Panc1 (cell line): ENCODE measurements at places on chromosomes 5 and 9.

DNA sequence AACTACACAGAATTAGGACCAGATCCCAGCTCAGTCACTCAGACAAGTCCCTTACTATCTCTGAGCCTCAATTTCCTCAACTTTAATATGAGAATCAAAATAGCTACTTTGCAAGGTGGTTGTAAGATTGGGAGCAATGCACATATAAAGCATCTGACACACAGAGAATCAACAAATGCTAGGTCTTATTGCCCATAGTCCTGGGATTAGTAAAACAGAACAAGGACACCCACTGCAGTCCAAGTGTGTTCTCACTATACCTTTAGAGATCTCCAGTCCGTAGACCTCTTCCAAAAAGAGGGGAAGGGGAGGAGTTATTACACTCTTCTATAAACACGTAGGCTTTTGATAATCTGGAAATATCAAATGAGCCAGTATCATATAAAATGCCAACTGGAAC, 190.0 kb downstream of the CCDC192 start:
- no peak for DNase-seq

DNA sequence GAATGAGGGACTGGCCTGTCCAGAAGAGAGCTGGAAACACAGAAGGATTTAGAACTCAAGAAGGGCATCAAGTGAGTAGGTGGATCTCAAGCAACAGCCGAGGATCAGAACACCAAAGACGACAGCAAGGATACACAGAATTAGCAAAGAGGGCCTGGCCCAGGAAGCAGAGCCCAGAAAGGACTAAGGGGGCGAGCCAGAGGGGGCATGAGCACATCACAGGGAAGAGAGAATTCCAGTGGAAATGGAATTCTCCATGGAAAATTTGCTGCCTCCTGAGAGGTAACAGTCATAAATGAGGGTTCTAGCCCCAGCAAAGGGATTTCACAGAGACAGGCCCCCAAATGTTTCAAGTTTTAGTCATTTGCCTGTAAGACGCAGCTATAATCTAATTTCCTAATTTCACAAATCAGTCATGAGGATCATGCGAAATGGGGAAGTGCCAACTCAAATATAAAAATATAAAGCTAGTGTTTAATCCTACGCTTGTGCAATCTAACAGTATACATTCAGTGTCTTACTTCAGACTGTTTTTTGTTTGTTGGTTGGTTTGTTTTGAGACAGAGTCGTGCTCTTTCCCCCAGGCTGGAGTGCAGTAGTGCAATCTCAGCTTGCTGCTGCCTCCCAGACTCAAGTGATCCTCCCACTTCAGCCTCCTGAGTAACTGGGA, 46.7 kb downstream of the FNBP1 start:
- DNase-seq = no peak

- no peak for DNase-seq
Observed at GRCh38 chr9:93225417-93225816, 41.5 kb downstream of the WNK2 start.

- no peak for DNase-seq
Observed at GRCh38 chr9:17628624-17629023, 49.8 kb downstream of the SH3GL2 start.

GRCh38 chr5:77937015-77937908, 161.1 kb upstream of the TBCA start:
- no peak for DNase-seq

DNA sequence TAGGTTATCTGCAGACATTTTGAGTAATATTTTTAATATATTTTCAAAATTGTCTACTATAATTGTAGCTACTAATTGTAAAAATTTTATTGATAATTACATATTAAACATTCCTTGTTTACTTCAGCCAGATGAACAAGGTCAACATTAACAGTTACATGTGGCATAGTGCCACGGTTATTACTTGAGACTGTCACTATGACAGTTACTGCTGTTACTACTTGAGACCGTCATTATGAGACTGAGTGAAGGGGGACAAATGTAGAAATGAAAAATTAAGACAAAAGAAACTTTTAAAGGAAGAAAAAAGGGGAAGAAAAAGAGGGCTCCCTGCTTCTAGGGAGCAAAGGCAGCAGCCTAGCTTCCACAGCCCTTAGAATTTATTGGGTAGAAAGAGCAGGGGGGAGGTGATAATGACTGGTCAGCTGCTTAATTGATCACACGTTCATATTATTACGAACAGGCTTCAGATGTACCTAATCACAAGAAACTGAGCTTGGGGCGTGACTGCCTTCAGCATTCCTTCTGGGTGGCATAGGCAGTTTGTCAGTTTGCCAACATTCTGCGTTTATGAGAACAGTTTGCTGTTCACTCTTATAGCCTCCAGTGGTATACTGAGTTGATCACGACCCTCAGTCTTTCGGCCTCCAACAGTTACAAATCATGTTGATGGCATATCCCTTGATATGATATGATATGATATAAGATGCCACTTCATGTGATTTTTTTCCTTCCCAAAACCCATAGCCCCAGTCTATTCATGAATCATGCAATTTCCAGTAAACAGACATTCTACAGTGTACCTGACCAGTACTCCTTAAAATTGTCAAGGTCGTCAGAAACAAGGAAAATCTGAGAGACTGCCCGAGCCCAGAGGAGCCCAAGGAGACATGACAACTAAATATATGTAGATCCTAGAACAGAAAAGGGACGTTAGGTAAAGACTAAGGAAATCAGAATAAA, 13.1 kb downstream of the MARCHF6 start:
- no peak for DNase-seq

DNA sequence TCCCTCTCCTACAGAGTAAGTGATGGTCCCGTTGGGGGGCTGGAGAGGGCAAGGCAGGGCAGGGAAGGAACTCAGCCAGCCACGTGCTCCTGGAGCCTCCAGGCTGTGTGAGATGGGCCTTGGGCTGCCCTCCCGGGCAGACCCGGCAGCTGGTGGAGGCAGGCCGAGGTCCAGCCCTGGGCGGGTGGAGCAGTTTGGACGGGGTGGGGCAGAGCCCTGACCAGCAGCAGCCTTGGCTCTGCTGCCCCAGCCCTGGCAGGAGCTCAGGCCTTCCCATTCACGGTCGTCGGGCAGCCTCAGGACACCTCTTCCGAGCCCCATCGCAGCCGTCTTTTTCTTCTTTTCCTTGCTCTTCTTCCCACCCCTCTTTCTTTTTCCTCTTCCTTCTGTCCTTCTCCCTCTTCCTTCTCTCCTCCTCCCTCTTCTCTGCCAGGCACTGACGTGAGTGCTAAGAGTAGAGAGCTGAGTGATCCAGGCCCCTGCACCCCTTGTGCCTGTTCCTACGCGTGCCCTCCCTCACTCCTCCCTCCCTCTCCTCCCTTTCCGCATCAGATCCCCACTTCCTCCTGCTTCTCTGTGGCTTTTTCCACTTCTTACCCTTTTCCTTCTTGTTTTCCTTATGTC, 42.8 kb downstream of the AMBP start:
- no peak for DNase-seq

DNA sequence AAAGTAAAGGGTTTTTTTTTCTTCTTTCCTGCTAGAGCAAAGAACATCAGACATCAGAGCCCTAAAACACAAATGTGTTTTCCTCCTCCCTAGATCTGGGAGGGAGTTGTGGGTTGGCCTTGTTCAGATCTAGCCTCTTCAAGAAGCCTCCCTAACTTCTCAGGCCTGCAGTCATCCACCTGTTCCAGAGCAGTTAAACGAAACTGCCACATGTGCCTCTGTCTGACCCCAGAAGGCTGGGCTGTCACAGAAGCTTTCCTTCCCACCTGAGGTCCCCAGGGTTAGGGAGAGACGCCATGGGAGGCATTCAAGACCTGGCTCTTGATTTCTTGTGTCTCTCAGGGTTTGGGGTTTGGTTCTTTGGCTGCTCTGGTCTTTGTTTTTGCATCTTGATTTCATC, 87.0 kb downstream of the DAB2IP start:
- DNase-seq = no peak

DNA sequence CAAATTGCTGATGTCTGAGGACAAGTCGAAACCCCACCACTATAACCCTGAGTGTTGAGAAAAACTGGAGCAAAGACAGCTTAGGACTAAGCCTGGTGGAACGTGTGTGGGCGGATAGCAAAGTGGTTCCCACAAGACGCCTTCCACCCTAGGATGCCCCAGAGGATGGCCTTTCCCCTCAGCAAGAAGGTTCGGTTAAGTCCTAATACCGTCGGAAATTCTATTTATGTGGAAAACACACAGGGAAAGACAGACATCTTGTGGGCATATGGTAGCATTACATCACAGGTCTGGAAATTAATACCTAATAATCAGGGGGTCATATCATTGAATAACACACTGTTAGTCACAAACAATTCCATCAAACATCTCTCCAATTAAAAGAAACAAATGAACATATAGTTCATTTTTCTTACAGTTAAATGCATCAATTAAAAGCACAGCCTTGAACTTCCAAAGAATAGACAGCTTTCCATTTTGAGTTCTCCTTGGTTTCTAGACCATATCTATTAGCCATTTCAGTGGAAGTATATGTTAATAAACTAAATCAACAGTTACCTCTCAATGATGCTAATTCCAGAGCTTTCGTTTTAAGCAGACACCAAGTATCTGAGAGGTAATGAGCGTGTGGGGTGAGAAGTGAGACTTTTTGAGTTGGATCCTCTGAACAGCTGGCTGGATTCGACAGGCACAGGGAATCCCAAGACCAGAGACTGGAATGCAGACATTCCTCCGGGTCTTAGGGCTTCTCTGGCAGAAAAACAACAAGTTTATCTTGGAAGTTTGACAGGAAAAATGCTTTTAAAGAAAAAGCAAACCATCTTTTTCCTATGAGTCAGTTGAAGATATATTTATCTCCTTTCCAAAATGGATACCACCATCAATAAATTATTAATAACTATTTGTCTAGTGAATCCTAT, 2.9 kb upstream of the ICE1 start:
- peak; percentile 65 for DNase-seq

GRCh38 chr5:172370237-172370640, 84.1 kb downstream of the SH3PXD2B start:
- DNase-seq = no peak

DNA sequence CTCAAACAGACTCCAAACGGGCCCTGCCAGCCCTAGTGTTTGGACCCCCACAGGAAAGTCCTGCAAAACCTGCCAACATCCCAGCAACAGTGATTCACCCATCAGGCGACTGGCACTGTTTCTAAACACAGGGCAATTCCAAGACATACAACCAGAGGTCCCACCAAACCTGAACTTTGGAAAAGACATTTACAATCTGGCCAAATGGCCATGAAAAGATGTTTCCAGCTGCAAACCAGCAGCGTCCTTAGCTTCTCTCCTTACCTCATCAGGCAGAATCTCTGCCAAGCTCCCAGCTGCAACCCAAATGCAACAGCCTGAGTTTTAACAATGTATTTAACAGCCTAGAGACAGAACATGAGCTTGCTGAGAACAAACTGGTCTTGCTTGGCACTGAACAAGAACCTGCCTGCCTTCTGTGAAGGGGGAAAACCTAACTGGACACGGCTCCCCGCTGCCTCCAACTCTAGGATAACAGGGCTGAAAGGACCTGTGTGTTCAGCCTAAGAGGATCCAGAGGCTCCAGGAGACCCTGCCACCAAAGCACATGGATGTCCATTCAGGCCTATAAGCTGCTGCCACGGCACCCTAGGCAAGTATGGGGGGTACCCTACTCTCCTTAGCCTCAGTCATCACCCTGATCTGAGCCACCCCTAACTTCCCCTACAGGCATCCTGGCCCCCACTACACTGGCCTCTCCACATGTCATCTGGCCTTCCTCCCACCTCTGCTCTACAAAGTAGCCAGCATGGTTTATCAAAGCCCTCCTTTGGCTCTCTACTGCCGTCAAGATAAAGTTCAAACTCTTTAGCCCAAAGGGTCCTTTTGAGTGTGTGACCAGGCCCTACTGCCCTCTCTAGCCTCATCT, 5.6 kb downstream of the P4HA2 start:
- no peak for DNase-seq

- DNase-seq = no peak
Observed at GRCh38 chr5:129118405-129118804, 23.9 kb downstream of the ISOC1 start.

DNA sequence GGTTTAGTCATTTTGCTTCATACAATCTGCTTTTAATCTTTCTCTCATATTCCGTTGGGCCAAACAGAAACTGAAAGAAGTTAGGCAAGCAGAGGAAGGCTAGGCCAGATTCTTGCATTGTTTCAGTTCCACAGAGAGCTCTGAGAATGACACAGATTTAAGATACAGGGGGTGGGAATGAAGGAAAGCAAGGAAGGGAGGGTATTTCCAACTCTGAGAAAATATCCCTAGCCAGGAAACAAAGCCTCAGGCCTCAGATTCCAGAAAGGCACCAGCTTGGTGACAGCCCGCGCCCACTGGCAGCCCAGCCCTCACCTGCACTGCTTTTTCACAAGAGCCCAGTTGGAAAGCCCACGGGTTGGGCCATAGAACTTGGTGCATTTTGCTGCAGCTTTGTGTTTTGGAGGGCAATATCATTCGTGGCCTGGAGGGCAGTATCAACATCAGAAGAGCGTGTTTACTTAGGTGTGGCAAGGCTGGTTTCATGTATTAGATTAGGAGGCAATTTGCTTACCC, 63.5 kb downstream of the ENC1 start:
- no peak for DNase-seq

DNA sequence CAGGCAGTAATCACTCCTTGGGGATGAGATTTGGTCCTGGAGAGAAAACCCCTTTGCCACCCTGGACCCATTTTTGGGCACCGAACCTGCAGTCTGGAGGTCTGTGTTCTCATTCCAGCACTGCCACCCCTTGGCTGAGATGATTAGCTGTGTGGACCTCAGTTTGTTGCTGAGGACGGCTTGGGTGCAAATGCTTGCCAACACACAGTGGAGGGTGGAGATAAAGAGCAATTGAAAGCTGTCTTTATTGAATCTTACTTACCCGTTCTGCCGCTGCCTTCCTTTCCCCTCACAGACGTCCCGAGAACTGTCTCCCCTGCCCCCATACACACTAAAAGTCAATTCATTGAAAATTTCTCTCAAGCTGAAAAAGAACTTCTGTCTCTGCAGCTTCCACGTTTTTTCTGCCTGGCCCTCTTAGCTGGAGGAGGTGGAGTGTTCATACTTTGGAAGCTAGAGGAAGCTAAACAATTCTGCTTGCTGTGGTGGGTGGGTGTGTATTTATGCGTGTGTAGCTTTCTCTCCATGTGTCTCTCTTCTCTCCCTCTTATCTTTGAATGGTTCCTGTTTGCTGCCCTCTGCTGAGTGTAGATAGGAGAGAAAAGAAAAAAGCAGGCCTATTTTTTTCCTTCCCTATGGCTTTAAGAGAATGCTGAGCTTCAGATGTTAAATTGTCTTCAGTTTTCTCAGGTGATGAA, 6.6 kb downstream of the GALNT10 start:
- DNase-seq = no peak

- no peak for DNase-seq
Observed at GRCh38 chr5:35819026-35819425, 37.7 kb upstream of the IL7R start.

DNA sequence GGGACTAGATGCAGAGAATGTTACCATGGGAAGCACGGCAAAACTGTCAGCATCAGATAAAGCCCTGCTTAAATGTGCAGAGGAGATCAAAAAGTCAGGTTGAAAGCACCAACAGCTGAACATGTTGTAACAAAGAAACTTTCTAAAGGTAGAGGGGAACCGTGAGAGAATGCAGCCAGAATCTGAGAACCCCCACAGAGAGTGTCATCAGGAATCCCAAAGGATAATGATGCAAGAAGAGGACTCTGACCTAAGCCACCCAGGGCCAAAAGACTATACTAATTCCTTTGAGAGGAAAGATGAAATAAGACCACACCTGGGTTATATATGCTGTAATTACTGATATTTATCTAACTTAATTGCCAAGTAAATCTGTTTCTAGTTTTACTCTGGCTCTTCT, 116.6 kb downstream of the PCSK1 start:
- no peak for DNase-seq

- DNase-seq = no peak
Observed at GRCh38 chr9:138069731-138070456, 192.3 kb downstream of the CACNA1B start.
